ENCODE measurements at places on chromosomes 6 and 20.

DNA sequence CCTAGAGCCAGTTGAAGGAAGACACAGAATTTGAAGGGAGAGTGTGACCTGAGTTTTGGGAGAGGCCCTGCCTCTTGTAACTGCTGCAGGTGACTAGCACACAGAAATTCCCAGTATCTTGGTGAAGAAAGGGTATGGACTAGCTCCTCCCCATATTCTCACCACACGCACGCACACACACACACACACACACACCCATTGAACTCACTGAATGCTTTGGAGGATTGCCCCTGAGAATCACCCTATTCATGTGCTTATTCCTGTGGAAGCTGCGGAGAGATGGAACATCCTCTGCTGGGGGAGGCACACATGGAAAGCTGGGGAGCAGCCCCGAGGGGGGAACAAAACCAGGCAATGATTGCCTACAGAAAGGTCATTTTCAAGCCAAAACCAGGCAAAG is 6.2 kb upstream of the LMBRD1 start:
- no peak for DNase-seq

GRCh38 chr6:135170238-135170637 is 10.9 kb upstream of the MYB start:
- DNase-seq, result peak; percentile 60

- peak; percentile 15 for DNase-seq
These were observed 15.9 kb upstream of the TBC1D20 start for GRCh38 chr20:478010-478948.

DNA sequence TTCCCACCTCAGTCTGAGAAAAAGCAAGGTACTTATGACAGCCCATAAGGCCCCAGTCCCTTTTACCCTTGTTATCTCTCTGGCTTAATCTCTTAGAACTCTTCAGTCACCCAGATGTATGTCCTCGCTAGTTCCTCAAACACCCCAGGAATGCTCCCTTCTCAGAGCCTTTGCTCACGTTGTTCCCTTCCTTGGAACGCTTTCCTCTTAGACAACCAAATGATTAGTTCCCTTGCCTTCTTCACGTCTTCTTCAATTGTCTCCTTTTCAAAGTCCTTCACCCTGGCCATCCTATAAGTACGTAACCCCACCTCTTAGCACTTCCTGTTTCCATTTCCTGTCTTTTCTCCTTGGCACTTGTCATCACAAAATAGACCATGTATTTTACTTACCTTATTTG is 1.1 kb upstream of the APOBEC2 start:
- DNase-seq, result no peak

GRCh38 chr20:33031531-33031930 is at the start of gene BPIFB6:
BPIFB6 (plus strand) TSS chr20:33031648; CDS start chr20:33031648, 0 bp downstream.
- no peak for DNase-seq

DNA sequence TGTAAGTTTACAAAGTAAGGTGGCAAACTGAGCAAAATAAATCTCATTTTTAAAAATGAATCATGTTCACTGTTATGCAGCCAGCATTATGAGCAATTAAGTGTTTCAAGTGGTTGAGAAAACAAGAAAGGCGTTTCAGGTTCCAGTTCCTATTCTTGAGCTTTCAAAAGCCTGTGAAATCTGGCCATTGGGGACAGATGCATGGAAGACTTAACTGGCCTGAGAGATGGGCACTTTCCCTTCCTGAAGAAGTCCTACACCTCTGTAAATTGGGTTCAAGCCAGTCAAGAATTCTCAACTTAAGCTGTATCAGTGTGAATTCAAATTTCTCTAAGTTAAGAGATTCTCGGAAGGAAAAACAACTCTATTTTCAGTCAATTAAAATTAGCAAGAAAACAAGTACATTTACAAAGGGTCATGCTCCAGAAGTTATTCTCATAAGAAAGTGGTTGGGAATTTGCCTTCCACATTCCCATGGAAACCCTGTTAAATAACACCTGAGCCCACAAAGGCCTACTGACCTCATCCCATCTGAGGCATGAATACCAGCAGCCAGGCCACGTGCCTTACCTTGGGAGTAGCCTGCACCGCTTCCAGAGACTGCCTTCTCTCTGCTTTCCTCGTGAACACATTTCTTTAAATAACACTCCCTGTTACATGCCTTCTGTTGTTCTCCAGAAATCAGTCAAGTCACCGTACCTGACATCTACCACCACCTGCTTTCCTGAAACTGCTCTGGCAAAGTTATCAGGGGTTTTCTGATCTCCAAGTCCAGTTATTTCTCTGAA is 19.4 kb downstream of the MAP3K5 start:
- DNase-seq, result no peak

DNA sequence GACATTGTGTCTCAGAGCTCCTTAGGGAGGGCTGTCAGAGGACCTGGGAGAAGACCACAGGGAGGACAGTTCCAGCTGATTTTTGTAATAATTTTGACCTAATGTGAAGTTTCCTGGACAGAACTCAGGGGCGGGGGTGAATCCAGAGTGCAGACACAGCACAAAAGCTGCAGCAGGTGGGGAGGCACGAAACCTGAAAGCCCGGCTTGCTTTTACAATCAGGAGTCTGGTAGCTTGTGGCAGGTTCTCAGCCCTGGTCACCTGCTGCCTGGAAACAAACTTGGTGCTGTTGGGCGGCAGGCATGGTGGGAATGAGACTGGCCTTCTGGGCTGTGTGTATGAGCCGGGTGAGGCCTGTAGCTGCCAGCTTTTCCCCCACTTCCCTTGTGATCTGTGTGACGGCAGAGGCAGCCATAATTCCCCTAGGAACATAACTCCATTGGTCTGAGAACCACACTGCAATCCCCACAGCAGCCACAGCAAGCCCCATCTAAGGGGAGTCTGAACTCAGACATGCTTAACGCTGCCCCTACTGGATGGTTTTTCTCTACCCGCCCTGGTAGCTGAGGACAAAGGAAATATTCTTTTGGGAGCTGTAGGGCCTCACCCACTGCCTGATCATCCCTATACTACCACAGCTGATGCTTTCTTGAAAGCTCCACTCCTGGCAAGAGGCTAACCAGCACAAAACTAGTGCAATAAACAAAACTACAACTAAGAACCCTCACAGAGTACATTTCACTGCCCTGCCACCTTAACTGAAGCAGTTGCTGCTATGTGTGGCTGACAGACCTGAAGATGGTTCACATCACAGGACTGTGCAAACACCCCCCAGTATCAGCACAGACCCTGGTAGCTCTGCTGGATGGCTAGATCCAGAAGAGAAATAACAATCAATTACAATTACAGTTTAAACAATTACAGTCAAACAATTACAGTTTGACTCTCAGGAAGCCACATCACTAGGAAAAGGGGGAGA is 1055.1 kb upstream of the GJE1 start:
- peak; percentile 10 for DNase-seq

GRCh38 chr6:26027491-26028211 is 59.6 kb upstream of the HFE start:
- DNase-seq, result no peak

GRCh38 chr6:166588691-166589336 is 2.3 kb upstream of the RAMACL start:
- no peak for DNase-seq

DNA sequence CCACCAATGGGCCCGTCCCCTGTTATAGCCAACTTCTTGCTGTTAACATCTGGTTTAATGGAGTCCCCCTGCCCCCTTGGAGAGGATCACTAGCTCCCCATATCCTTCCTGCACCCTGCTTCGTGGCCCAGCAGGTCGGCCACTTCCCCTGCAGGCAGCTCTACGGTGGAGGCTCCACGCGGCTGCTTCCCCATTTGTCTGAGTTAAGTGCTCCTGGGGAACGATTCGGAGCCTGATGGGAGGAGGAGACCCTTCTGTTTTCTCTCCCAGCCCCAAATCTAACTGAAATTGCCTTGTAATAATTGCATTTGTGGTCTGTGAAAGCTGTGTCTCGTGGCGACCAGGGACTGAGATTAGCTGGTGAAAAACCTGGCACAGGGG is 74.6 kb downstream of the SULF2 start:
- no peak for DNase-seq

GRCh38 chr20:237929-238328 is 10.9 kb downstream of the DEFB129 start:
- DNase-seq, result no peak

GRCh38 chr6:109747221-109747620 is 56.1 kb downstream of the FIG4 start:
- DNase-seq, result no peak

DNA sequence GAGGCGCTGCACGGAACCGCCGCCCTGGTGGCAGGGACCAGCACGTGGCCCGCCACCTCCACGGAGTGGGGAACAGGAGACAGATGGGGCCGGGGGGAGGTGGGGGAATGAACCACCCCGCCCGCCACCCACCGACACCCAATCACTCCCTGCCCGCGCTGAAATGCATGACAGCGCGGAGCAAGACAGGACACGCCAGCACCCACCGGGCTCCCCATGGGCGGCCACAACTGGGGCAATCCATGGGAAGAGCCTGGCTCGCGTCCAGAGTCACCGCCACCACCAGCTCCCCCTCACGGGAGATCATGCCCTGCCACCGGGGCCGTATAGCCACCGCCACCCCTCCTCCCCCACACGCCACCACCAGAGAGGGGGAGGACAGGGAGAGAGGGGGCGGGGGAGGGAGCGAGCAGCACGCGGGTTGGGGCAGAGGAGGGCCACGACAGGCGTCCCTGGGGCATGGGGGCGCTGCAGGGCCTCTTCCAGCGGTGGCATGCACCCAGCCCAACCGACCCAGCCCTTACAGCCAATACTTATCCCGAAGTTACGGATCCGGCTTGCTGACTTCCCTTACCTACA is 744.3 kb upstream of the DEFB115 start:
- no peak for DNase-seq

DNA sequence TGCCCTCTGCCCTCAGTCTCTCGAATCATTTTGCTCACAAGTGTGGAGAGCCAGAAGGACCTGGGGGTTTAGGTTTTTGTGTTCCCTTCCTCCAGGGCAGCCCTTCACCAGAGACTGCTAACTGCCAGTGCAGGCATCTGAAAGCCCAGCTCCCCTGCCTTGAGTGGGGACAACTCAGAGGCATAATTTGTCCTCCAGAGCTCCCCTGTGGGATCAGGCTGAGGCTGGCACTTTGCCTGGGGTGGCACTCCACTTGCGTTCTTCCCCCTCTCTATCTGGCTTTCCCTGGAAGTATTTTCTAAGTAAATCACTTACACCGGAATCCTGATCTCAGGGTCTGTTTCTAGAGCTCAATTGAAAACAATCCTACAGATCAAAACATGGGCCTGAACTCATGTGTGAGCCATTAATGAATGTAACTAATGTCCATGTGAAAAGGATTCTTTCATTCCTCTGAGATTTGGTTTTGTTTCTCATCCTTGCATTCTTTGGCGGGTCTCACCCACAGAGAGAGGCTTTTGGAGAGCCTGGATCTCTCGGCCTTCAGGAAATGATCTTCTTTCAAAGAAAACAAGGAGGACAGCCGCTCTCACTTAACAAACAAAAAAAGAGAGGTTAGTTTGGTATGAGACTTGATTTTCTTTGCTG is 125.7 kb upstream of the RIPOR2 start:
- no peak for DNase-seq

DNA sequence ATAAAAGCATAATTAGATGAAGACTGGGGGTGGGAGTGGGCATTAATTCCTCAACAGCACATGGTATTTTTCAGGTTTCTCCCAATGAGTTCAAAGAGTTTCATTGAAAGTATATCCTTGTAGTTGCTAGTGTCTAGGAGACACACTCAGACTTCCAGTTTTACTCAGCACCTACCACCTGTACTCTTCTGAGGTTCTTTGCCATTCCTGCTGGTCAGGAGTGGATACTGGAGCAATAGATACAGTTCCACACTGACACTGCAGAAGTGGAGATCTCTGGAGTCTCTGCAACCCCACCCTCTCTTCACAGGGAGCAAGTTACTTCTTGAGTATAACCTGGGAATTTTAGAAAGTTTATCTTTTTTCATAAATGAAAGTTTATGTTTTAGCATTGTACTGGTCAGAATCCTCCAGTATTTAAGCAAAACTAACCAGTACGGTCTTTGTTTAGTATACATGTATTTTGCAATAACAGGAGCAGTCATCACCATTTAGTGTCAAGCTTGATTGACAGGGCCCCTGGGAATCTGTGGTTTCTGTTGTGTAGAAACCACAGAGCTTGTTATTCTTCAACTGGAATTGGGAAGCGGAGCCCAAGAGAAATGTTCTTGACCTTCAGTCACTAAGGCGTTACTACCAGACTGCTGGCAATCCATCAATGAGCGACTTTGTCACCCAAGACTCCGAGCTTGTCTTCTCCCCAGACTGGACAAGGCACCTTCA is 148.1 kb downstream of the ZDHHC14 start:
- DNase-seq, result peak; percentile 69

- peak; percentile 92 for DNase-seq
These were observed 40.8 kb downstream of the DNAH8 start for GRCh38 chr6:38755874-38756273.

DNA sequence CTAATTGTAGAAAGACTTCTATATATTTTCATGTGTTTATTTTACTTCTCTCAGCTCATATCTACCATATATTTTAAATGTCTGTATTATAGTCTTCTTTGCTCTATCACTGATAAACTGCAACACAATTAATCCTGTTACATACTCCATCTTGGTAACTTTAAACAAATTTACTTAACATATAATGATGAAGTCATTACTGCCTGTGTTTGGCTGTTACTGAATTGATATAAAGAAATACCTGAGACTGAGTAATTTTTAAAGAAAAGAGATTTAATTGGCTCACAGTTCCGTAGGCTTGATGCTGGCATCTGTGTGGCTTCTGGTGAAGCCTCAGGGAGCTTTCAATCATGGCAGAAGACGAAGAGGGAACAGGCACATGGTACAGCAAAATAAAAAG is 1480.4 kb downstream of the HACE1 start:
- DNase-seq, result no peak

Data from epithelial cell of esophagus (primary cell).